Urinary bladder (tissue), 4 donors: ENCODE measurements at places on chromosomes 11 and 22. TPM values are rescaled to one million over a fixed set of nuclear protein-coding genes. Genes with fewer than 3 reads are reported as not detected.

APOBEC3G gene
- 10.1 TPM for total RNA-seq

SHISA8 gene
- total RNA-seq = not detected

MPPED2 gene
- total RNA-seq = 25.7 TPM

MMP10 gene
- total RNA-seq = not detected

PHOX2A gene
- total RNA-seq = 0.90 TPM

PRODH gene
- total RNA-seq = 1.1 TPM

MMP8 gene
- 1.3 TPM for total RNA-seq

TTLL1 gene
- total RNA-seq = 7.6 TPM

PAAF1 gene
- total RNA-seq = 15.1 TPM

OR52I2 gene
- total RNA-seq = not detected

TSPAN32 gene
- total RNA-seq = 1.9 TPM

CRYBA4 gene
- not detected for total RNA-seq

OR5A1 gene
- total RNA-seq = not detected

MS4A4A gene
- 31.9 TPM for total RNA-seq

DEUP1 gene
- 0.16 TPM for total RNA-seq

RIC3 gene
- 7.2 TPM for total RNA-seq

APOA1 gene
- total RNA-seq = 1.1 TPM

MIOX gene
- not detected for total RNA-seq

CSNK2A3 gene
- total RNA-seq = 2.4 TPM

POTEH gene
- total RNA-seq = not detected

MUC5B gene
- not detected for total RNA-seq

KCNJ5 gene
- total RNA-seq = 0.53 TPM

IGLL1 gene
- not detected for total RNA-seq

PHF21B gene
- total RNA-seq = 0.63 TPM

KDM4E gene
- not detected for total RNA-seq

FXYD6 gene
- total RNA-seq = 56.2 TPM

OR8H1 gene
- not detected for total RNA-seq

LRRC10B gene
- total RNA-seq = not detected

INS gene
- total RNA-seq = not detected

PKNOX2 gene
- 6.5 TPM for total RNA-seq

CCDC86 gene
- 4.5 TPM for total RNA-seq

SLC37A4 gene
- total RNA-seq = 5.2 TPM

TMPRSS5 gene
- total RNA-seq = 4.2 TPM

FAM227A gene
- 4.9 TPM for total RNA-seq
